ENCODE measurements at places on chromosomes 13 and 19.

DNA sequence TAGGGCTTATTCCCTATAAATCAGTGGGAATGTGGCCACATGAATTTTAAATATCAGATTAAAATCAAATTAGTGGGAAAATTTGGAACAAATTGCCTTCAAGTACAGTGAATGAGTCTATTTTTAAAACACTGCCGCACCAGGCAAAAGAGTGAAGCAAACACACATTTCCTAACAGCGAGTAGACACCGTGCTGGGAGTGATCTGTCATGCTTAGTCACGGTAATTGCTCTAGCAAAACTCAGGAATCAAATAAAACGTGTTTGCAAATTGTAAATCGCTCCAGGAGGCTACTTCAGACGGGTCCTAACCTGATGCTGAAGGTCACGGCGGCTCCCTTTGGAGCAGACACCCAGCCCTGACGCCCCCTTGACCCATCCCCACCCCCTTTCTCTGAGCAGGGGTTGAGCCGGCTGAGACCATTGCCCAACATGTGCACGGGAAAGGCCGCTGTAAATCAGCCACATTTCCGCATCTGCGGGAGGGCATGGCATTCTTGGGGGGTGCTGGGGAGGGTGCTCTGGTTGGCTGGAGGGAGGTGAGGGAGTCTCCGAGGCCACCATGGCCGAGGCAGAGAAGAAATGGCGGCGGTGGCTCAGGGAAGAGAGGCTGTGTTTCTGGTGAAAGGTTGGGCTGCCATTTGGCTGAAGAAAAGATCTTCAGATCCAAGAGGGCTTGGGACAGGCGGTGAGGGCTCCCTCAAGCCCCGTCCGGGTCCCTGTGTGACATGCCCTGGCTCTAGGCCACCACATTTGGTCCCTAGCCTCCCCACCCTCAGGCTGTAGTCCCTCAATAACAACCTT is 8.9 kb downstream of the CEBPA start:
- DNase-seq = no peak

GRCh38 chr19:41997851-41998229 is 3.8 kb upstream of the ATP1A3 start:
- no peak for DNase-seq

DNA sequence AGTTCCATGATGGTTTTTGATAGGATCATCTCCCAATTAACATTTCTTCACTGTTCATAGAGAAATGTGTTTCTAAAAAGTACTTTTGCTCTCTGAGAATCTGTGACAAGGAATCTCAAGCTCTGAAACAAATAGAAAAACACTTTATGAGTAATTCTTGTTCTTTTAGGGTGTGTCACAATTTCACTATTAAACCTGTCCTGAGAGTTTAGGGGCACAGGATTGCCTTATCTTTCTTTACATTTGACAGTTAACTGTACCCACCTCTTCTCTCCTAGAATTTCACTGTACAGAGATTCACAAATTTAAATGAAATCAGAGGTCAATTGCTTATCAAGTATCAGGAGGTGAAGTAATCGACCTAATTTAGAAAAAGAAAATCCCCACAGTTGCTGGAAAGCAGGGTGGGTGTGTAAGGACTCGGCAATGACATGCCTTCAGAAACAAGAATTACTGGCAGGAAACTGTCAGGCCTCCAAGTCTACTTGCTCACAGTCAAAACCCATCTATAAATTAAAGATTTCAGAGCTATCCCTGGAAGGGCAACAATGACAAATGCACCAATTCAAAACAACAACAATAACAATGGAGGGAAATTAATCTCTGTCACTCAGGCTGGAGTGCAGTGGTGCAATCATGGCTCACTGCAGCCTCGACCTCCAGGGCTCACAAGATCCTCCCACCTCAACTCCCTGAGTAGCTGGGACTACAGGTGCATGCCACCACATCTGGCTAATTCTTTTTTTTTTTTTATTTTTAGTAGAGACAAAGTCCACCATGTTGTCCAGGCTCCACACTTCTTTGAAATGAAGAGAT is 250.2 kb downstream of the ABCC4 start:
- DNase-seq = no peak

- no peak for DNase-seq
Measured at GRCh38 chr13:109941951-109942350, 155.6 kb upstream of the IRS2 start.

DNA sequence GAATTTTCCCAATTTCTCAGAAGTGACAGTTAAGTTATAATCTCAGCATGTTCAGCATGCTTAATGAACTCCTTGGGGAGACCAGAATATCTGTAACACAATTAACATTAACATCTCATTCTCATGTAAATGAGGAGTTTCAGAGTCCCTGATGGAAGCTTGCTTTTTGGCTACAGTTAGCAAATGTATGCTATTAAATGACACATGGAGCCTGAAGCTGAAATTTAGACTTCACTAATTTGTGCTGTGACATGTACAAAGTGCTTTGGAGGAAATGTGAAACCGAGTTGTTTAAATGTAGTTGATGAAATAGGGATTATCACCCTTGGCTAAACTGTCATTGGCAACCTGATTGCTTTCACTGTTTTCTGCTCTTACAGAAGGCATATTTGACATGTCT is 2265.1 kb upstream of the PCDH20 start:
- no peak for DNase-seq

DNA sequence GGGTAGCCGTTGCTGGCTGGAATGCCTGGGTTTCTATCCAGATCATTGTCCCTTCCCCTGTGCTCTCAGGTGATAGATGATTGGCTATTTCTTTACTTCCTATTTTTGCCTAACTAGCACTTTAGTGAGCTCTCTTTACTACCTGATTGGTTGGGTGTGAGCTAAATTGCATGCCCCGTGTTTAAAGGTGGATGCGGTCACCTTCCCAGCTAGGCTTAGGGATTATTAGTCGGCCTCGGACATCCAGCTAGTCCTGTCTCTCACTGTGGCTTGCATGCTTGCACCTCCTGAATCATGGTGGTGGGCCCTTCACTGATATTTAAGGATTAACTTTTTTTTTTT is 10.1 kb downstream of the TTYH1 start:
- DNase-seq = no peak

DNA sequence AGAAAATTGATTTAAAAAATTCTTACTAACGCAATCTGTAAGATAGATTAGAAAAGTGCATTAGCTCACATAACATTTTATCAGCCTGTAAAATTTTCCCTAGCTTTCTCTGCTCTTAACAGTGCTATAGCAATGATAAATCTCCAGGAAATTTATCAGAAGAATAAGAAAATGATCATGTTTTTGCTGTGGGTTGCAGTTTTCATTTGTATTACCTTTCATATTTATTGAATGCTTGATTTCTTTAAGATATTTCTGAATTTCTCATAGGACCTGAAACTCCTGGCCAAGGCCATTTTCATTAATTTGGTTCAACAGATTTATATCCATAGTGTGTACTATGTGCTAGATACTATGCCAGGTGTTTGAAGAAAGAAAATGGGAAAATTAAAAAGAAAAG is 130.3 kb upstream of the STARD13 start:
- DNase-seq = no peak

GRCh38 chr13:97275776-97276501 is 53.8 kb downstream of the MBNL2 start:
- DNase-seq = no peak

DNA sequence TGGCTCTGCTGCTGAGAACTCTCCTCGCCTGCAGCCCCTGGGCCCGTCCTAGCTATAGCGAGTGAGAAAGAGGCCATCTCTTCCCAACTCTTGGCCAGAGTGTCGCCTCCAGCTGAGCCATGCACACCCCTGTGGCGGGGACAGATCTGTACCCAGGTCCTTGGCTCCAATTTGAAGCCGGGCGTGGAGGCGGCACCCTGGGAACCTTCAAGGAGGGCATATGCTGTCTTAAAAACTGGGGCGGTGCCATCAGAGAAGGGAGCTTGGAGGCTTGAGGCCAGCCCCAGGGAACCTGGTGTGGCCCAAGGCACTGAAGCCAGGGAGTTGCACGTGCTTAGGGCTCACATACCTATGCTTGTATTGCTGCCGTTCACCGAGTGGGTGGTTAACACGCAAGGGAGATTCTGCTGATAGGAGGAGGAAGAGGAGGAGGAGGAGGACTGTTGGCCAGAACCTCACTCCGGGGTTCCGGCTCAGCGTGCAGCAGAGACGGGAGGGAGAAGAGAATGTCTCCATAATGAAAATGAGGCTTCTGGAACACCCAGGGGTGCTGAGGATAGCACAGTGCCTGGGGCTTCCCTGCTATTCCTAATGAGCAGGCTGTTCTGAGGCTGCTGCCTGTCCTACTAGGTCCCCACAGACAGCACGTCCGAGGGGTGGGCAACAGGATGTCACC is 40.7 kb downstream of the COMP start:
- no peak for DNase-seq

- DNase-seq = no peak
Measured at GRCh38 chr13:38180126-38180525, 169.5 kb upstream of the UFM1 start.

DNA sequence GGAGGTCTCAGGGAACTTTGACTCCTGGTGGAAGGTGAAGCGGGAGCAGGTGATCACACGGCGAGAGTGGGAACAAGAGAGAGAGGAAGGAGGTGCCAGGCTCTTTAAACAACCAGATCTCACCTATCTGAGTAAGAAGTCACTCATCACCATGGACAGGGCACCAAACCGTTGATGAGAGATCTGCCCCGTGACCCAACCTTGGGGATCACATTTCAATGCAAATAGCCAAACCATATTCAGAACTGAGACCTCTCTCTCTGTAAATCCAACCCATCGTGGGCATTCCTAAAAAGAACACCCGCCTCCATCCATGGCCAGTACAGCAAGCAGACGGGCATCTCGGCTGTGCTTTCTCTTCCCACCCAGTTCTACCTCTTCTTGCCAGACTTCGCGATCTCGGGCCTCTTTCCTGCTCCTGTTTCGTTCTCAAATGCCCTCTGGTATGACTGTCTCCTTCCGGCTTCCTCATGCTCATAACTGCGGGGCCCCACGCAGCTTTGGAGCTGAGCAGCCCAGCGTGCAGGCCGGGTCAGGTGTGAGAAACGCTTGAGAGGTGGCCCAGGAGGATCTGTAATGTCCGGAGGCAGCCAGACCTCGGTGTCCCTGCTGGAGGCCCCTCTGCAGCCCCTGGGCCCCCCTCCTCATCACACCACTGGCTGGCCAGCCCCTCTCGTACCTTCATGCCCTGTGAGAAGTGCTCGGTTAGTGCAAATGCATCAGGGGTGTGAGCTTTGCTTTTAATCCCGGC is 97.0 kb upstream of the GPR183 start:
- no peak for DNase-seq

DNA sequence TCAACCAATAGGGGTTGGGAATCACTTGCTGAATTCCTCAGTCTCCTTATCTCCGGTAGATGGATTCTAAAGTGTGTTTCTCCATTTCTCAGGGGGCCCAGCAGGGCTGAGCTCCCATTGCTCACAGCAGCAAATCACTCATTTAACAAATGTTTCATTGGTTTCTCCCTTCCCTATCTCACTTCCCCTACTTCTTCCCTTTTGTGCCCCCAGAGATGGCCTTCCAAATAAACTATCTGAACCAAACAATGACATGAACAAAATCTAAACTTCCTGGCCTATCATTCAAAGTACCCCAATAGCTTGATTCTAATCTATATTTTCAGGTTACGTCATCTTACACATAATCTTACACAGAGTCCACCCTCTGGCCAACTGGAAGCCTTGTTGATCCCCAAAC is 60.4 kb downstream of the DLEU7 start:
- DNase-seq = no peak

GRCh38 chr19:54478677-54479266 is 5.7 kb upstream of the CDC42EP5 start:
- no peak for DNase-seq

DNA sequence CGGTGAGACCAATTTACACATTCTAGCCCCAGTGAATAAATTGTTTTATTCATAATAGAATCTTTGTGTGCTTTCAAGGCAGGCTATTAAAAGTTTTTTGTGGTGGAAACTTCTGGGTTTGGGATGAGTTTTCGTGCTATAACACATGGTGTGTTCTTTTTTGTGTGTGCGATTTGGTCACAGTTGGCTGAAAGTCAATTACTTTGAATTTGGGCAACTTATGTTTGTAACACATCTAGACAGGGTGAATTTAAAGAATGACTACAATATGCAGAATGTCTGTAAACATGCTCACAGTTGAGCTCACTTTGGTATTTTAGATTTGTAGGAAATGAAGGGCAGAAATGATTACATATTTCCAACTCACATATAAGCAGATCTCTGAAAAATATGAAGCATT is 307.1 kb downstream of the OXGR1 start:
- DNase-seq = no peak

GRCh38 chr19:30325676-30326392 is 46.4 kb upstream of the ZNF536 start:
- no peak for DNase-seq

- no peak for DNase-seq
Measured at GRCh38 chr19:47226426-47227351, 4.3 kb downstream of the BBC3 start.

DNA sequence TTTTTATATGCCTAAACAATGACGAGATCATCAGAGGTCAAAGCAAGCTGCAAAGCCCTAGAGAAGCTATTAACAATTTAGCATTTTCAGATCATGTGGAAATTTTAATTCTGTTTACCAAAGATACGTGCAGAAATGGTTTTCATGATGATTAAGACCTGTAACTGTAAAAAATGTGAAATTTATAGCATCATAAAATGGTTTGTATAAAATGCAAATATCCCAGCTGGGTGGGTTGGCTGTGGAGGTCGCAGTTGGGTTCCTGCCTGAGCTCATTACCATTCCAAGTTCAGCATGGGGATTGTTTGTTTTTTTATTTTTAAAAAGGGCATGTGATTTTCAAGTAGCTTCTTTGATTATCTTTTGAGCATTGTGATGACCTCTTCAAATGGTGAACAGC is 47.9 kb upstream of the SIAH3 start:
- no peak for DNase-seq

DNA sequence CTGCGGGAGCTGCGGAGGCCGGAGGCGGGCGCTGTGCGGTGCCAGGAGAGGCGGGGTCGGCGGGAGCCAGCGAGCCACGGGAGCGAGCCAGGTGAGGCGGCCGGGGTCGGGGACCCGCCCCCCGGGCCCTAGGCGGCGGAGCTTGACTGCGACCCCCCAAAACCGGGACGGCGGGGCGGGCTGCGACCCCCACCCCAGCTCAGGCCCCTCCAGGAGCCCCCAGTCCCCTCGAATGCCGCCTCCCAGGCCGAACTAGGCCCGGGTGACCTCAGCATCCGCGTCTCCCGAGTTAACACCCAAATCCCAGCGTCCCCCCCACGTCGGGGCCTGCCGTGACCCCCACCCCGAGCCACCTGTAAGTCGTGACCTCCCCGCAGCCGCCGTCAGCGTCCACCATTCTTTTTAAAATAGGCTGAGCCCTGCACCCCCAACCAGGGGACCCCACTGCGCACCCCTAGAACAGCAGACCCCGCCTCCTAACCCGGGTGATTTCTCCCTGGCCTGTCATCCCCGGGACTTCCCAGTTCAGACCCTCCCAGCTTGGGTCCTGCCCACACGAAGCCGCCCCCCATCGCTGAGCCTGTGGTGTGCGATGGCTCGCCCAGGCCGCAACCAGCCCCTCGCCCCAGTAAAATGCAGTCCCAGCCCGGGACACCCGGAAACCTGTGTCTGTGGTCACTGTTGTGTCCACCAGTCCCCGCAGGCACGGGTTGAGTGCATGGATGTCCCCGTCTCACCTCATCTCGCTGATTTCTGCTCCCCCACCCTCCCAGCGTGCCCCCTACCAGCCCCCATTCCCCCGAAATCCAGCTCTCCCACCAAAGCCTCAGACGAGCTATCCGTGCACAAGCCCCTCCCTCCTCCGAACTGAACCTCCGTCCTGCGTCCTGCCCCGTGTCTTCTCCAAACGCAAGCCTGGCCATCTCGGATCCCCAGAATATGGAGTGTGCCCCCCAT is 551 bp downstream of the FZR1 start:
- no peak for DNase-seq

- DNase-seq = no peak
Measured at GRCh38 chr19:31533114-31533513, 183.9 kb upstream of the TSHZ3 start.

- no peak for DNase-seq
Measured at GRCh38 chr19:1453525-1454364, 3.8 kb downstream of the APC2 start.

Measured in renal cortex interstitium (tissue), 15 donors.